ENCODE measurements at places on chromosomes 2 and 18.

- no peak for DNase-seq
These were observed 48.2 kb upstream of the HS6ST1 start for GRCh38 chr2:128366713-128367511.

GRCh38 chr18:48819276-48819675 is 131.5 kb downstream of the SMAD7 start:
- DNase-seq: no peak

DNA sequence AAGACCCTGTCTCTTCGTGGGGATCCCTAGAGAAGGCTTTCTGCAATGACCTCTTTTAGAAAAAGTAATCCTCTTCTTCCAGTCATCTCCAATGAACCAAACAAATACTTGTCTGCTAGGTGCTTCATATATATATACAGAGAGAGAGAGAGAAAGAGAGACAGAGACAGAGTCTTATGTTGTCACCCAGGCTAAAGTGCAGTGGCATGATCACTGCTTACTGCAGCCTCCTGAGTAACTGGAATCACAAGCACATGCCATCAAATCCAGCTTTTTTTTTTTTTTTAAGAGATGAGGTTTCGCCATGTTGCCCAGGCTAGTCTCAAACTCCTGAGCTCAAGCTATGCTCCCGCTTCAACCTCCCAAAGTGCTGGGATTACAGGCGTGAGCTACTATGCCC is 18.6 kb upstream of the PKDCC start:
- DNase-seq: no peak

- no peak for DNase-seq
These were observed 151.8 kb upstream of the STK17B start for GRCh38 chr2:196322973-196323810.

DNA sequence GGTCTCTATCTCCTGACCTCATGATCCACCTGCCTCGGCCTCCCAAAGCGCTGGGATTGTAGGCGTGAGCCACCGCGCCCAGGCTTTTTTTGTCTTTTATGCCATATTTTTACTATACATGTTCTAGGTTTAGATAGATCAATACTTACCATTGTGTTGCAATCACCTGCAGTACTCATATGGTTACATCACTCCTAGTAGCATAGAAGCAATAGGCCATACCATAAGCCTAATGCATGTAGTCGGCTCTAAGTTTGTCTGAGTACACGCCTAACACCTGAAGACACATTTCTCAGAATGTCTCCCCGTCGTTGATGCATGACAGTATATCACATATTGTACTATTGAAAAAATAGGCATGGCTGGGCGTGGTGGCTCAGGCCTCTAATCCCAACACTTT is 27.1 kb upstream of the TGIF1 start:
- DNase-seq: no peak

GRCh38 chr2:42464631-42465030 is 29.2 kb downstream of the KCNG3 start:
- no peak for DNase-seq

- DNase-seq: no peak
These were observed 176.2 kb upstream of the HDAC4 start for GRCh38 chr2:239576784-239577685.

DNA sequence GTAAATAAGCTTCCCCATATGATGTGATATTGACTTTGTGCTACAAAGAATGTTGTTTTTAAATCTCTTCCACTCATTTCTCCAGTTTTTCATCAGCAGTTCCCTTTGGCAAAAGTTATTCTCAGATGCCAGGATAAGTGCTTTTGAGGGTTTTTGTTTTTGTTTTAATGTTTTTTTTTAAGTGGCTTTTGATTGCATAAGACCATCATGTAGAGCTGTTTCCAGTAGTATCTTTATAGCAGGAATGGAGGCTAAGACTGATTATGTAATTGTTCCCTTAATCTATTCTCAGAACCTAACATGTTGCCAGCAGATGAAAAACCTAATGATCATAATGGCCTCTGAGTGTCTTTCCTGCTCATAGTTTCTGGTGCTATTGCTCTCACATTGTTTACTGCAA is 77.9 kb downstream of the CABLES1 start:
- DNase-seq: no peak

DNA sequence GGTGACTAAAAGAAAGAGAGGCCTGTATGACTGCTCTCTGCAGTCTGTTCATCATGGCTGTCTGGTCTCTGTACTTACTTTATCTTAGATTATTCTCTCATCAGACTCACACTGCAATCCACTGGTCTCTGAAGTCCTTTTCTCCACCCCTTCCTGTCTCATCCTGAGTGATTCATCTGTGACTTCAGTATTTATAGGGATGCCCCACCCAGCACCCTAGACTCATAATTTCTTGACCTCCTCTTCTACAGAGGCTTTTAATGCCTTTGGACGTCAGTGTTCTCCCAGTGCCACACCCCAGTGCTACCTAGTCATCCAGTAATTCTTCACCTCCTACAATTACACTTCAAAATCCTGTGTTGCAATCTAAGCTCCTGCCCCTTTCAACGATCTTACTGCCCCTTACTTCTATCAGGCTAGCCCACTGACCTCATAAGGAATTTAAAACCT is 14.9 kb upstream of the ITPRID2 start:
- DNase-seq: no peak

GRCh38 chr2:157875641-157876065 is 477 bp downstream of the ACVR1 start:
- no peak for DNase-seq

DNA sequence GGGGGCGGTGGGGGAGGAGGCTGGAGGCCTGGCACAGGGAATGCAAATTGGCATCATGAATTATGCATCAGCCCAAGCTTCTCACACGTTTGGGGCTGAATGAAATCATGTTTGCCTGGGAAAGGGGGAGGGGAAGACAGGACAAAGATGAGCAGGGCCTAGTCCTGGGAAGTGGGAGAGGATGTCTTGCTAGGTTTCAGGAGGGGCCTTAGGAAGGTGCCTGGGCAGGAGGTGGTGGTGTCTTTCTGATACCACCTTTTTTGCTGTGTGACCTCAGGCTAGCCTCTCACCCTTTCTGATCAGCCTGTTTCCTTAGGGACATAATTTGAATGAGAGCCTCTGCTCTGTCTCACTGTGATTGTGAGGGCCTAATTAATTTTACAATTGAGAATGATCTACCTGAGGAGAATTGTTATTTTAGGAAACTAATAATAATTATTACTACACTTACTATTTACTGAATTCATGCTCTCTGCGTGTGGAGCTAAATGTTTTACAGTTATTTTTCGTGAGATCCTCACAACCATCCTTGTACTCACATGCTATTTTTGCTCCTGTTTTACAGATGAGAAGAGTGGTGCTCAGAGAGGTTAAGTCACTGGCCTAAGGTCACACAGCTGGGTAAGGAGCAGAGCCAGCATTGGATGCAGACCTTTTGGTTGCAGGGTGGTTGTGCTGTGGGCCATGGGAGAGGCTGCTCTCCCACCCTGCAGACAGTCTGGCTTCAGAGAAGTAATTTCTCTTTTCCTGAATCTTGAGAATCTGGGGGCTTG is 39.6 kb downstream of the INHBB start:
- DNase-seq: no peak

DNA sequence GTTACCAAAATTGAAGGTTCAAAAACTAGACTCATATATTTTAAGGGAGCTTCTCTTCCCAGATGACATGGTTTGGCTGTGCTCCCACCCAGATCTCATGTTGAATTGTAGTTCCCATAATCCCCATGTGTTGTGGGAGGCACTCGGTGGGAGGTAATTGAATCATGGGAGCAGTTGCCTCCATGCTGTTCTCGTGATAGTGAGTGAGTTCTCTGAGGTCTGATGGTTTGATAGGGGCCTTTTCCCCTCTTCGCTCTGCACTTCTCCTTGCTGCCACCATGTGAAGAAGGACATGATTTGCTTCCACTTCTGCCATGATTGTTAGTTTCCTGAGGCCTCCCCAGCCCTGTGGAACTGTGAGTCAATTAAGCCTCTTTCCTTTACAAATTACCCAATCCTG is 140.1 kb downstream of the MAIP1 start:
- no peak for DNase-seq

DNA sequence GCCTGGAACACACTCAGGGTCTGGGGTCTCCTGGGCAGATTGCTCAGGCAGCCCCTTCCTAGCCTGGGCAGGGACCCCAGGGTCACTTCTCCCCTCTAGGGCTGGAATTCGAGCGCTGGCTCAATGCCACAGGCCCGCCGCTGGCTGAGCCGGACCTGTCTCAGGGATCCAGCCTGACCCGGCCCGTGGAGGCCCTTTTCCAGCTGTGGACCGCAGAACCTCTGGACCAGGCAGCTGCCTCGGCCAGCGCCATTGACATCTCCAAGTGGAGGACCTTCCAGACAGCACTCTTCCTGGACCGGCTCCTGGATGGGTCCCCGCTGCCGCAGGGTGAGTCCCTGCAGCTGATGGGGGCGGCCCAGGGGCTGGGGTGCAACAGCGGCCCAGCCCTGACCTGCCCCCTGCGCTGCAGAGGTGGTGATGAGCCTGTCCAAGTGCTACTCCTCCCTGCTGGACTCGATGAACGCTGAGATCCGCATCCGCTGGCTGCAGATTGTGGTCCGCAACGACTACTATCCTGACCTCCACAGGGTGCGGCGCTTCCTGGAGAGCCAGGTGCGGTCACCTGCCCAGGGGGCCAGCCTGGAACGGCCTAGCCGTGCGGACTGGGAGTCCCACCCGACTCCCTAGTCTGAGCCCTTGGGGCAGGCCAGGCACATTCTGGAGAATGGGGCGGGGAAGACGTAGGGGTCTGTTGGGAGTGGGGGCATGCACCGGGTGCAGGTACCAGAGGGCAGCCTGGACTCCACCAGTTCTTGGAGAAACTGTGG is 8.3 kb downstream of the RNPEPL1 start:
- no peak for DNase-seq

GRCh38 chr18:58769321-58769720 is 95.4 kb upstream of the ZNF532 start:
- no peak for DNase-seq

- DNase-seq: no peak
These were observed 91.9 kb upstream of the CELF4 start for GRCh38 chr18:37657493-37657892.

DNA sequence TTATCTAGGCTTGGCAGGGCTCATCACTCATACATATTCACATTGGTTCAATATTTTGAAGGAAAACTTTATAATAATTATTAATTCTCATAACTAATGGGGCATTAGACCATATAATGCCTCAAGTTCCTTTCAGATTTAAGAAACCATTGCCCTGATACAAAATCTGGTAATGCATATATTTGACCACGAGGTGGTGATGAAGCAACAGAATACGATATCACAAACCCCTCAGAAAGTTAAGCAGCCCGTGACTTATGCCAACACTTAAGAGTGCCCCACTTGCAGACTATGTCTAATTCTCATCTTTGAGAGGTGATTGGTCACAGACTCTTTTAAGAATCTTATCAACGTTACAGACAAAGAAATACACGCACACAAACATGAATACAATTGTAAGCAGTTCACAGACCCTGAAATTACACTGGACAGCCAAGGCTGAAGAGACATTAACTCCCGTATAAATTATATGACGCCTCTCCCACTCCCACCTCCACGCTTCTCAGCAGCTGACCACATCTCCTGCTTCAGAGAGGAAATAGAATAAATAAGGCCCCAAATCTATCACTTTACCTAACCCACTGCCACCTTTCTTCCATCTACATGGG is 20.7 kb upstream of the DNAH6 start:
- DNase-seq: no peak

GRCh38 chr2:79729532-79729931 is 216.7 kb downstream of the CTNNA2 start:
- DNase-seq: no peak

DNA sequence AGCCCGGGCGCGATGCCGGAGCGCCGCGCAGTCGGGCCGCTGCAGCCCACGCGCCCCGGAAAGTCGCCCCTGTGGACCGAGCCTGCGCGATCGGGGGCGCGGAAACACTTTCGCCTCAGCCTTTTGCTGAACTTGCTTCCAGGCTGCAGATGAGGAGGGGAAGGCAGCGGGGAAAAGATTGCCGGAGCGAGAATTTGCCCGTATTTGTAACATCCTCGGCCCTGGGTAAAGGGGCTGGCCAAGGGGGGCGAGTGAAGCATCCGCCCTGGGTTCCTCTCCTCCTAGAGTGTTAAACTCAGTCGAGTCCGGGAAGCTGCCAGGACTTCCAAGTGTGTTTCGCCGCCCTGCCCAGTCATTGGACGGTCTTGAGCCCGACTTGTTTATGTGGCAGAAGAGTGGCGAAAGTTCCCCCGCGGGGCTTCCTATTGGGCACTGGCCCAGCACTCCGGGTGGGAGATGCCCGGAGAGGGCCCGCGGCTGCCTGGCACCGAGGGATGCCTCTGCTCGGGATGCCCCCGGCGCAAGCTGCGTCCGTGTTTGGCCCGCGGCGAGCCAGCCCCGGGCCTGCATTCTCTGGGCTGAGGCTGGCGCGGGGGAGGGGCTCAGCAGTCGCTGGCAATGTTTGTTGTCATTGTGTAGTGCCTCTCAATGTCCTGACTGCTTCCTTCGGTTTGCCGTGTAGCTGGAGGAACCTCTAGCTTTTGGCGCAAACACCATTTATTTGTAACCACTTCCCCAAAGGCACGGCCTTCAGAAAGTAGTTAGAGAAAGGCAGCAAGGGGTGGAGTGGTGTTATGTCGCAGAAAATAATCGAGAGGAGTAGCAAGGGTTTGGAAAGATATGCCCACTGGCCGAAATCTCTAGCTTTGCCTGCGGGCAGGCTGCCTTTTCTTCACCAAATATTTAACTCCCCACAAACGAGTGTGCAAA is 1.1 kb downstream of the CYBRD1 start:
- DNase-seq: no peak

GRCh38 chr2:103268841-103269498 is 507.1 kb downstream of the TMEM182 start:
- DNase-seq: no peak
